LNCaP clone FGC (cell line): ENCODE measurements at places on chromosomes 6 and 20.

DNA sequence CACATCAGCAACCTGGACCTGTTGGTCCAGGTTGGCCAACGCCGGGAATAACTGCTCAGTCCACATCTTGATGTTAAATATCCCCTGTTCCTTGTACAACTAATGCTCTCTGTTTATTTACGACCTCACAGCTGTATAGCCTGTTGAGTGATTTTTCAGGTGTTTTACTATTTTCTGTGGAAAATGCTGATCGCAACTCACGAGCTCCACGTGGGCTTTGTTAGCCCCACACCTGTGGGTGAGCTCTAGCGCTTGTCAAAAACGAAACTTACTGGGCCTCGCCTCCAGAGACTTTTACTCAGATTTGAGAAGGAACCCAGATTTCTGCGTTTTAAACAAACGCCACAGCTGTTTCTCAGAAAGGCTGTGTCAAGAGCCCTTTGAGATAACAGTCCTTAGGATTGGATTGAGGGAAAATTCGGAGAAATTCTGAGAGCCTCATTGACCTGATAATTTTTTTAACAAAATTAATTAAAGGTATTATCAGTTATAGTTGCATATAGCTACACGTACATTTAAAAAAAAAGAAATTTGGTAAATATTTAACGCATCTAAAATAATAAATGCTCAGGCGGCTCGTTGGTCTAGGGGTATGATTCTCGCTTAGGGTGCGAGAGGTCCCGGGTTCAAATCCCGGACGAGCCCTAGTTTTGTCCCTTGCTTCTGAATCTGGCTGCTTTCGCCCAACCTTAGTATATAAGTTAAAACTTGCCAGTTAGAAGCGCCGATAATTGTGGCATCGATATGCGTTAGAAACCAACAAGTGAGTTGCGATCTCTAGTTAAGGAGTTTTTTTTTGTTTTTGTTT is 16.7 kb downstream of the HMGN4 start:
- DNase-seq, result no peak

GRCh38 chr20:8234580-8234979 is 102.5 kb downstream of the PLCB1 start:
- DNase-seq, result no peak

GRCh38 chr20:6058684-6059295 is 4.9 kb upstream of the LRRN4 start:
- no peak for DNase-seq

DNA sequence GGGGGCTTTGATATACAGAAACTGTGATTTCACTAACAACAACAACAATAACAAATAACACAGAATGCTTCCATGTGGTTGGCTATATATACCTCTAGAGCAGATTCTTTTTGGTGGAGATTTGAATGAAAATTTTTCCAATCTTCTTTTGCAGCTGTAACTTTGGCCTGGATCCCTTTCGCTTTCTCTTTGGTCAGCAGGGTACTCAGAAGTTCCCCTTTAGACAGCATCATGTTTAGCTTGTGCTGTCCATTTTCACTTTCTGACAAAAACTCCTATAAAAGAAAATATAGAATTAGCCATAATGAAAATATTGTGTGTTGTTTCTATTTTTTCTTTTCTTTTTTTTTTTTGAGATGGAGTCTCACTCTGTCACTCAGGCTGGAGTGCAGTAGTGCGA is 264.2 kb downstream of the SYNE1 start:
- no peak for DNase-seq

DNA sequence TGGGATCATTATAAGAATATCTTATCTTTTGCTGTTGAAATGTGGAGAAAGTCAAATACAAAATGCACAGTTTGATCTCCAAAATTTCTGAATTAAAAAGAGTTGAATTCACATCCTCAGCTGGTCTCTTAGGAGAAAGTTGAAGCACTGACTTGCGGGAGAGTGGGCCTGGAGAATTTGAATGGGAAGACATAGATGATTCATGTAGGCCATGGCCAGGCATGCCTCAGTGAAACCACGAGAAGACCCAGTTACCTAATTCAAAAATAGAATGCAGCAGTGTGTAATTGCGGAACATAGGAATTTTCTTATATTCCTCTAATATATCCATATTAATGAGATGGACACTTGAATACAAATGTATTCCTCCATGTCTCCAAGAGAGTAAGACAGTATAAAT is 53.0 kb upstream of the DTNBP1 start:
- DNase-seq, result no peak

- no peak for DNase-seq
Observed at GRCh38 chr20:23129266-23129665, 43.1 kb upstream of the CD93 start.

GRCh38 chr6:165814679-165815078 is 151.6 kb upstream of the PDE10A start:
- DNase-seq, result no peak

- DNase-seq, result no peak
Observed at GRCh38 chr6:10626154-10626741, 68.2 kb downstream of the C6orf52 start.

GRCh38 chr6:56607111-56607752 is 35.5 kb downstream of the DST start:
- DNase-seq, result no peak

DNA sequence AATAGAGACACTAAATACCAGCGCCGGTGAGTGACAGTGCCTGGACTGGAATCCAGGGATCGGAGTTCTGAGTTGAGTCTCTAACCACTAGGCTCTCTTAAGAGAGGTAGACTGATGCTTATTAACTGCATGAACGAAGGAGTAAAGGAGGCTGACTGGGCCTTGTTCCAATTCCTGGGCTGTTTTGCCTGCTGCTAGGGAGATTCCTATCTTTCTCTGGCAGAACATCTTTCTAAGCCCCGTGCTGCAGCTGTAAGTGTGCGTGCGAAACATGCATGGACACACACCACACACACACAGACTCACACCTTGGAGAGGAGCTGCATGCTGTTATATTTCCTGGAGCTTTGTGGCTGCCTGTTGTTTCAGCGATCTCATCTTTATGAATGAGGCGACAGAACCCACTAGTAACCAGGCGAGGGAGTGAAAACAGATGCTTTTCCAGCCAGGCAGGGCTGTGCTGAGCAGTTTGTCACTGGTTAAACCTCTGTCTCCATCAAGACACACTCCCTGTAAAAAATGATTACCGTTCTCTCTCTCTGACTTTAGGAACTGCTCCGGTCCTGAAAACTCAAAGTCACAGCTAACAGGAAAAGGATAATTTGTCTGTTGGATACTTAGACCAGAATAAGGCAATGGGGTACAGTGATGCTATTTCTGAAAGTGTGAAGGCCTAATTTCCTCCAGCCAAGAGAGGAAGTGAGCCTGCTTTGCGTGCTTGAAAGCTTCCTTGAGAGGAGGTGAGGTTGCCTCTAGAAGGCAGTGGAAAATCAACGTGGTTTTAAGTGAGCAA is 157.4 kb upstream of the ZNF217 start:
- DNase-seq, result peak; percentile 46

- DNase-seq, result no peak
Observed at GRCh38 chr6:10343320-10343719, 71.6 kb downstream of the TFAP2A start.

DNA sequence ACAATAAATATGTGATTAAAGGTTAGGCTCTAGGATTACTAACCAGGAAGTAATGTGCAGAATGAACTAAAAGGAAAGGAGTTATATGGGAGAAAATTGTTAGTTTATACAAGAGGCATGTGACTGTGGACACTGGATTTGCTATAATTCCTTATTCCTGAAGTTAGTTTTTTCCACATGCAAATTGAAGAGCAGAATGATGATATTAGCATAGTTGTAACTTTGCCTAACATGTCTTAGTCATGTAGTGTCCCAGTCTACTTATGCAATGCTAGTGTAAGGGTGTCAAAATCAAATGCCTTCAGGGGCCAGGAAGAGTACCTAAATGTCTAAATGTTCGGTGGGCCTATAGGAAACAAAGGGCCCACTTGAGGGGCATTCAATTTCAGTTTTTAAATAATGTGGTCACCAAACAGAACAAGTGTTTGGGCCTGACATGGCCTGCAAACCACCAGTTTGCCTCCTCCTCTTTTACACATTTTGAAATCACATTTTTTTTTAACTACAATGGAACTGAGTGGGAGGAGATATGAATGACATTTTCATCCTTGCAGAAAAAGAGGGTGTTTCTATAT is 28.0 kb upstream of the CEP85L start:
- DNase-seq, result no peak

DNA sequence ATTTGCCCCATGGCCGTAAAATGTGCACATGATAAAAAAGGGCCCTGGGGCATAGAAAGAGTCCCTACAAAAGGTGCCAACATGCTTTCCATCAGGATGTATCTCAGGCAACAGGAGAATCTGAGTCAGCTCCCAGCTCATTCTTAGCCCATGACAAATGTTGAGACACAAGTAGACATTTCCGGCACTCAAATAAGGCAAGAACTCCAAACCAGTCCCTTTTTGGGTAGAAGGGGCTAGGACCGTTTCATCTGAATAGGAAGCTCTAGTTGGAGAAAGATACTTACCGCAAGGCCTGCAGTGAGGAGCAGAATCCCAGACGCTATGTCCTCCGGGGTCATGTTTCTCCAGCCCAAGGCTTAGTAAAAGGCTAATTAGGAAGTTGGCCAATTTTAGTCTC is 261.0 kb upstream of the RIN2 start:
- DNase-seq, result no peak

GRCh38 chr6:155315516-155315871 is 1.2 kb upstream of the TFB1M start:
- no peak for DNase-seq

DNA sequence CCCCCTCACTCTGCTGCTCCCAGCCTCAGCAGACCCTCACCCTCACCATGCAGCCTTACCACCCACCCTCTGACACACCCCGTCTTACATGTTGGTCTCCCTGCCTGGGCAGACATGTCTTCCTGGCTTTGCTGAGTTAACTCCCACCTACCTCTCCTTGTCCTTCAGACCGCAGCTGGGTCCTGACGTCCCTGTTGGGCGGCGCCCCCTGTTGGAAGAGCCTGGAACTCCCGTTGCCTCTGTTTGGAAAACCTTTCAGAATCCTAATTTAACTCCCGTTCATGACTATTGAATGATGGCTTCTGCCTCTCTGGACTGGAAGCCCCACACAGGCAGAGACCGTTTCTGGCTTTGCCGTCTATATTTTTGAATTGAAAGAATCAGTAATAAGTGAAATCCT is 245.1 kb downstream of the MYLK4 start:
- no peak for DNase-seq

GRCh38 chr20:10511509-10512251 is 76.6 kb downstream of the SLX4IP start:
- no peak for DNase-seq

GRCh38 chr6:5529733-5530132 is 268.4 kb downstream of the FARS2 start:
- no peak for DNase-seq

DNA sequence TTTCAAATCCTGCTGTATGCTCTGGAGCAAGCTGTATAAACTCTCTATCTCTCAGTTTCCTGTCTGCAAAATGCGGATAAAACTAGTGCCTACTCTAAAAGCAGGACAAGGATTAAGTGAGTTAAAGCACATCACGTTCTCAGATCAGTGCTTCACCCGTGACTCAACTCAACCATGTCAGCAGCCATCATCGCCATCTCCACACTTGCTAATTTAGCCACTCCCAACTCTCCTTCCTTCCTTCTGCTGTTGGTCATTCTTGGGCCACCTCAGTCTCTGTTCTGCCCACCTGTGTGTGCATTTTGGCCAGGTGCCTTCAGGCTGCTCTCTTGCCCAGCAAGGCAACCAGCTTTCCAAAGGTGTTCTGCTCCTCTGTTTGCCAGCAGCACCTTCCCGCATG is 260.0 kb upstream of the CDYL start:
- DNase-seq, result no peak

DNA sequence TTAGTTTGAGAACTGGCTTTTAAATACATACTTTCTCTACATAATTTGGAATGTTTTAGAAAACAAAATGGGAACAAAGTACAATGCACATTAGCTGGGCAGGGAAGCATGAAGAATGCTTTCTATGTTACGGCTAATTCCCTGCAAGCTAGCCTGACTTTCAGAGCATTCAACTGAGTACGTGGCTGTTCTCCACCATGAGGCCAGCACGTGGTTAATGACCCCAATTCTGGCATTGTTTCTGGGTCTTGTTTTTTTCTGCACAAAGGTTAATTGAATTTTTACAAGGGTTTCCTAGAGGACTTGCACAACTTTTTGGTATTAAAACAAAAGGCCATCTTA is 208.6 kb upstream of the AGPAT4 start:
- no peak for DNase-seq

DNA sequence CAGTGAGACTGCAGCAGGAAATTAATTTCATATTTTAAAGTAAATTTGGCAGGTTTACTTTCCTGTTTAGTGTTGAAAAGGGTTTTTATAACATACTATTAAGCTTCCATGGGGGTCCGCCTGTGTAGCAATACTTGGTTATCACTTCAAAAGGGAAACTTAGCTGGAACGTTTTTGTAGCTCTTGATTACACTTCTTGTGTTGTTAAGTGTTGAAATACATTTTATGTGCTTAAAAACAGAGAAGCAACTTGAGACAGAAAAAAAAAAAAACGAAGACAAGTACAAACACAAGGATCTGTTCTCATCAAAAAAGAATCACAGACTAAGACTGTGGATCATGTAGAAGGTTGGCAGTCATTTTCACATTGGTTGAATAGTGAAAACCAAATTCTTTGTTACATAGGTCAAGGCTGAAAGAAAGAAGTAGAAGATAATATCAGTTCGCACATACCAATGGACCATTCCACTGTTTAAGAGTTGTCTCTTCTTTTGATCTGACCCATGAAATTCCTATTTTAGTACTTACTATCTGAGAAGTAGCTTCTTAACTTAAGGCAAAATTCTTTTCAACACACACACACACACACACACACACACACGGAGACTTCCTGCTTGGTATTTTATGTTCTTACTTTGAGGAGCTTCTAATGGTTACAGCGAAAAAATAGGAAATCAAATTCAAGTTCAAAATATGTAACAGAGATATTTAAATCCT is 113.9 kb upstream of the SLC35B3 start:
- no peak for DNase-seq

- DNase-seq, result no peak
Observed at GRCh38 chr6:13420269-13420668, 67.1 kb downstream of the GFOD1 start.

GRCh38 chr6:144077871-144078270 is 17.5 kb downstream of the SF3B5 start:
- no peak for DNase-seq

- DNase-seq, result no peak
Observed at GRCh38 chr6:89817481-89817880, 2.1 kb downstream of the MDN1 start.

DNA sequence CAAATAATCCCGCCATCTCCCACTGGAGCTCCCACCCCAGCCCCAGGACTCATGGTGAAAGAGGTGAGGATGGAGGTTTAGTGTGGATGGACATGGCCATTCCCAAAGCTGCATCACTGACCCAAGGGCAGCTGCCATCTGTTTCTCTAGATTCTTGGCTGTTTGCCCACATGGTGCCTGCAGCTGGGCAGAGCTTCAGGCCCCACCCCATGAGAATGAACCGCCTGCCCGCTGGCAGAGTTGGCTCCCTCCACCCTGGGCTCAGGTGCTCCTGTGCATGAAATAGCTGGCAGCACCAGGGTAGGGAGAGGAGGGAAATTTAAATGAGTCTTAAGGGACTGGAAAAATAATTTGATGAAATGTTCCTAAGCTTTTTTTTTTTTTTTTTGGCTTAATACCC is 17.4 kb downstream of the SCML4 start:
- DNase-seq, result no peak
